ENCODE measurements at places on chromosomes 3 and 15. TPM values are rescaled to one million over a fixed set of nuclear protein-coding genes. Genes with fewer than 3 reads are reported as not detected.
A peak's percentile ranks its signal among the peaks of the same experiment; 100 is the strongest.

DNA sequence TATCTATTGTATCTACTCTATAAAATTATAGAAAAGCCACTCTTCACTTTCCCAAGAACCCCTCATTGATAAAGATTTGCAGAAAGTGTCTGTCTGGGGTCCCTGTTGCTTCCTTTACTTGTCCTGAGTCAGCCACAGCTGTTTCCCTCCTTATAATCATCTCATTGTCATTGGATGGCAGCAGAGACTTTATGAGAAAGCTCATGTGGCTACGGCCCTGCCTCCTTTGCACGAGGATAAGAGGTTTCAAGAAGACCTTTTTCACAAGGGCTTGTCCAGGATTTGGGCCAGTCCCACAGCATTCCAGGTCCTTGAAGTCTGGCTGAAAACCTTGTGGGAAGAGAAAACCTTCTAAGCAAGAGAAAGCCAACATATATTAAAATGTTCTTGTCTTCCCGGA lies 41.9 kb upstream of the THBS1 start:
- H3K36me3 ChIP-seq: no peaks in the 10 kb centered on the region
- no peak for DNase-seq
- no peak overlapping the region for H3K27ac ChIP-seq
- no peak overlapping the region for H3K4me3 ChIP-seq
- H3K4me1 ChIP-seq: no peaks in the 10 kb centered on the region
- no peaks in the 10 kb centered on the region for H3K27me3 ChIP-seq

DNA sequence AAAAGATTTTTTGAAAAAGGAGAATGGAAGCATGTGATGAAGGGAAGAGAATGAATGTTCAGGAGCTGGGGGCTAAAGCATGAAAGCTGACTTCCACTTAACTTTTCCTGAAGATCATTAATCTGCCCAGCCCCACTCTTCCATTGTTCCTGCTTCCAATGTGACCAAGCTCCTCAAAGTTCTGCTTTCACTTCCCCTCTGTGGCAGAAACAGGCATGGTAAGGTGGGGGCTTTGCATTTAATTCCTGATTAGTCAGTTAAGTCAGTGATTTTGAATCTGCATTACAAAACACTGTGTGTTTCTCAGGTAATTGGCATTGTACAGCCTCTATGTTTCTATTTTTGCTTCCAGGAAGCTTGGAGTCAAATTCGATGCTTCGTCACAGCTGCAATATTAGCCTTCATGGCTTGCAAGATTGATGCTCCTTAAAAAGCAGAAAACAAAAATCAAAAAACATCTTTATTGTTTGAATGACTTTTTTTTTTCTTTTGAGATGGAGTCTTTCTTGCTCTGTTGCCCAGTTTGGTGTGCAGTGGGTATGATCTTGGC lies 7.3 kb upstream of the TM6SF1 start:
- H3K36me3 ChIP-seq: no peaks in the 10 kb centered on the region
- H3K4me1 ChIP-seq: no peaks in the 10 kb centered on the region
- H3K27ac ChIP-seq: no peak overlapping the region
- no peak overlapping the region for H3K4me3 ChIP-seq
- no peaks in the 10 kb centered on the region for H3K27me3 ChIP-seq
- no peak for DNase-seq

- peak overlapping the region; percentile 61 for H3K27ac ChIP-seq
- peak; percentile 71 for DNase-seq
- H3K4me1 ChIP-seq: no peaks in the 10 kb centered on the region
- H3K36me3 ChIP-seq: no peaks in the 10 kb centered on the region
- no peak overlapping the region for H3K4me3 ChIP-seq
Observed at GRCh38 chr3:28915741-28916500, 364.9 kb upstream of the RBMS3 start.

DNA sequence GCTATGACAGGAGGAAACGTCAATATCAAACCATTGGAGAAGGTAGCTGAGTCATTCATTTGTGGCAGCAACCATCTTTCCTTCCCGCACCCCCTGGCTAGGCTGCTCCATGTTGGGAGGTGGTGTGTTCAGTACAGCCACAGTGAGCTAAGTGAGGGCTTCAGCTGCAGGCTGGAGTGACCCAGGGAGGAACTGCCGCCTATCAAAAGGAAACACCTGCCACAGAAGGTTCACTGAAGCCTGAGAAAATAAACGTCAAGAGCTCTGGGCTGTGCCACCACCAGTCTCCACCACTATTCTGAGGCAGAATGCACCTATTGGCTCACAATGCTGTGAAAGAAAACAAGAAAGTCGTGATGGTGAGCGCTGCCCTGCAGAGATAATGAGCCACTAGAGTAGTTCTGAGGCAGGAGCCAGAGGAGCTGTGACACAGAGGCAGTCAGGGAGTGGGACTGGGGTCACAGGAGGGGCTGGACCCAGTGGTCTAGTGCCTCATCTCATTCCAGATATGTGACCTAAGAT lies 34.8 kb upstream of the CD47 start:
- H3K4me3 ChIP-seq: no peak overlapping the region
- H3K27ac ChIP-seq: no peak overlapping the region
- H3K36me3 ChIP-seq: no peaks in the 10 kb centered on the region
- no peaks in the 10 kb centered on the region for H3K27me3 ChIP-seq
- no peak for DNase-seq

Gene TMEM40
- not detected for total RNA-seq

Gene KLHL24
- total RNA-seq: 80.9 TPM

DNA sequence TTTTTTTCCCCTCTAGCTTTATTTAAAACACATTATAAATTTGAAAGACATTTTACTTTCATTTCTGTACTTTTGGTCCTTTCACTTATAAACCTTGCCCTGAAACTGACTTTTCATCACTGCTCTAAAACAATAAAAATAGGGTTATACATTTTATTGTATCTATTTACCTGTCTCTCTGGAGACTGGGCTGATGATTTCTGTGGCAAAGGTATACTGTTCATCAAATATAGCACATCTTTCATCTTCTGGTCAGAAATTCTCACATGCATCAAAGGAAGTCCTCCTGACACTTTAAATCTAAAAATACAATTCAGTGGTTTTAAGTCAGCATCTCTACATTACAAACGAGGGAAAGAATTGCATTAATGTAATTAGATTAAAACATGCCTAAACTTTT lies 86.1 kb downstream of the VPS13C start:
- no peak overlapping the region for H3K4me3 ChIP-seq
- no peaks in the 10 kb centered on the region for H3K4me1 ChIP-seq
- peaks cover 76% of the 10 kb centered on the region for H3K36me3 ChIP-seq
- H3K27ac ChIP-seq: no peak overlapping the region
- no peaks in the 10 kb centered on the region for H3K27me3 ChIP-seq

DNA sequence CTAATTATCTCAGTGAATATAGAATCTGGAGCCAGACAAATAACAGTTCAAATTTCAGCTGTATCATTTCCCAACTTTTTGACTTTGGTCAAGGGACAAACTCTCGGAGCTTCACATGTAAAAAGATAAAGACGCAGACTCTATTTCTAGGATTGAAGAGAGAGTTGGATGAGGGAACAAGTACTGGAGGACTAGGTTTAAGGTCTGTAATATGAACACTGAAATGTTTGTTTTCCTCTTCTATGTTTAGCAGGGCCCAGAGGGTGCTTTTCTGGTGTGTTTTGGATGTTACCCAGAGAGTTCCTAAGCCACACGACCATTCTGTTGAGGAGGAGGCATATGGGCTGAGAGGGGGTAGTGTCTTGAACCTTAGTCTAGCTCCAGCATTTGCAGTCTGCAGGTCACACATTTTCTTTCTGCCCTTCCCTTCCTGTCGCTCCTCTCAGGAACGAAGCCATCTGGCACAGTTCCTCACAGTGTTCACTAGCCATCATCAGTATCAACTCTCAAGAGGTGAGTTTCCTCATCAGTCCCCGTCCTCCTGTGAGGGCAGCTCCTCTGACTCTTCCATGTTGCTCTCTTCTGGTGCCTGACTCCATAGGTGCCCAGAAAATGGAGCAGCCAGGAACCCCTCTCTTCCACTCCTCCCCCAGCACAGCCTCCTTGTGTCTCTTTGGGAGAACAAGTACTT lies 250.1 kb downstream of the SQOR start:
- no peak overlapping the region for H3K4me3 ChIP-seq
- no peaks in the 10 kb centered on the region for H3K4me1 ChIP-seq
- H3K27me3 ChIP-seq: no peaks in the 10 kb centered on the region
- no peaks in the 10 kb centered on the region for H3K36me3 ChIP-seq
- H3K27ac ChIP-seq: no peak overlapping the region
- no peak for DNase-seq

All from left lung (tissue), 14 donors.